SJSA1 (cell line): ENCODE measurements at places on chromosomes 1 and 21. TPM values are rescaled to one million over a fixed set of nuclear protein-coding genes. Genes with fewer than 3 reads are reported as not detected.

Gene RGS16
- total RNA-seq, result 5.0 and 5.7 TPM in 2 replicates

Gene RGS7
- total RNA-seq, result 0.37 TPM in 1 of 2 replicates, not detected in the other

Gene GBP6
- total RNA-seq, result not detected in 2 replicates

Gene CD58
- total RNA-seq, result 3.3 and 23.2 TPM in 2 replicates

Gene OR2M2
- total RNA-seq, result not detected in 2 replicates

Gene FAM151A
- not detected in 2 replicates for total RNA-seq

Gene MAP10
- total RNA-seq, result not detected in 2 replicates

DNA sequence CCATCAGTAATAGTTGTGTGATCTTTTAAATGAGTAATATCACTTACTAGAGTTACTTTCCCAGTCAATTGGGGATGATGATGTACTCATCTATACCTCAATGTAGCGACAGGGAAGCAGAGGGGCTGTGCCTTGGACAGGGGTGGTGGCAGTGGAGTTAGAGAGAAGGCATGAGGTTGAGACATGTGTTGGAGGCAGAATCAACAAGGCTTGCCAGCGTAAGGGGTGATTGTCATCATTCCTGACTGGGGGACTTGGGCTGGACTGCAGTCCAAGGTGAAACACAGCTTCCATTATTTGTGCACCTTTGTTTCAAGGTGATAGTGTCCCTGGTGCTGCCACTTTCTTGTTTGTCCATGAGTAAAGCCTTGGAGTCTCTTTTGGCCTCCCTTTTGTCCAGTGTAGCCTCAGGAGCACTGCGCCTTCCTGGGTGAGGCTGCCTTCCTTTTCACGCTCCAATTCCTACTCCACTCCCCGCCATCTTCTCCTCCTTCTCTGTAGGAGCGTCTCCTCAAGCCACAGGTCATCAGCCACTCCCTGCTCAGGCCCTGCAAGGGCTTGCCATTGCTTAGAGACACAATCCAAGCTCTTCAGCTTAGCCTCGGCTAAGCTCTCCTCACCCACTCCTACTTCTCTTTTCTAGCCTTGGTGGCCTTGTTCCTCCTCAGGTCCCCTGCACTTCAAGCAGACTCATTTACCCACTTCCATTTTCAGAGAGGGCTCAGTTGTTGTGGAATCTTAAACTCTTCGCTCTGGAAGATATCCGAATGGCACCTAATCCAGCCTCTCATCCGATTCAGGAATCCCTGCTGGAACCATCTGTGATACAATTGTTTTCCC lies 77.6 kb upstream of the CD34 start:
- DNase-seq, result no peak

DNA sequence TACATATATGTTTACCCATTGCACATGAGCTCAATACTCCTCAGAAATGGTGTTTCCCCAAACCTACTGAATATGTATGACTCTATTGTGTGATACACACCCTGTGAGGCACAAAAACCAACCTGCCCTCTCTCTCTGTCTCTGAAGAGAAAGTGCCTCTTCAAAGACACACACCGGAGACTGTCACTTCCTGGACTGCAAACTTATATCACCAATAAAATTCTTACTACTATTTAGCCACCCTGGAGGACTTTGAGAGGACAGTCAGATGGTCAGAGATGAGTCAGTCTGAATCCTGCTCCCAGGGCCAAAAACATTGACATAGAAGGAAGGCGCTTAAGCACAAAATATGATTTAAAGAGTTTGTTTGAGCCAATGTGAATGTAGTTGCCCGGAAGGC lies 110.4 kb downstream of the PPIAL4G start:
- DNase-seq, result peak; percentile 15

- peak; percentile 19 for DNase-seq
Observed at GRCh38 chr1:59005491-59006288, 221.8 kb upstream of the JUN start.

GRCh38 chr1:24525606-24526005 lies 23.0 kb downstream of the RCAN3 start:
- DNase-seq, result no peak

DNA sequence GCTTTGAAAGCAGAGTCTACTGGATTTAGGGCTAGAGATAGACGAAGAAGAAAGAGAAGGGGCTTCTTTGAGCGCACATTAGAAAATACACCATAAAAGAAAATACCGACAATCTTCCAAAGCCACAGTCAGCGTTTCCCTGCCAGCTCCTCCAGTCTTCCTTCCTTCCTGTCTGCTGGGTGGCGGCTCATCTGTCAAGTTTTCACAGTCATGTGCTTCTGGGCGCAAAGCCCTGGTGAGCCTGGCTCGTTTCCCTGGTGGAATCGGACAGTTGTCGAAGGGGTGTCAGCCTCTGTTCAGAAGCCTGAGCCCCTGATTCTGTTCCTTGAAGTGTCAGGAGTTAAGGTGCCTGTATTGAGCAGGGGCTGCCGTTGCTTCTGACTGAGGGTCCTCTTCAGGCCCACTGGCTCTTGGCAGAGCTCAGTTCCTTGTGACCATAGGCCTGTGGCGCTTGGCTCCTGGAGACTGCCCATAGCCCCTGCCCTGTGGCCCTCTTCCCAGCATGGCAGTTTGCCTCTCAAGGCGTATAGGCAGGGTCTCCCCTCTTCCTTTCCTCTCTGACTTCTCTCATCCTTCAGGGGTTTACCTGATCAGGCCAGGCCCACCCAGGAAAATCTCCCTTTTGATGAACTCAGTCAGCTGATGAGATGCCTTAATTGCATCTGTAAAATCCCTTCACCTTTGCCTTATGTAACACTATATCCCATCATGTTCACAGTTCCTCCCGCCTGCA lies 58.6 kb downstream of the ADARB1 start:
- no peak for DNase-seq

DNA sequence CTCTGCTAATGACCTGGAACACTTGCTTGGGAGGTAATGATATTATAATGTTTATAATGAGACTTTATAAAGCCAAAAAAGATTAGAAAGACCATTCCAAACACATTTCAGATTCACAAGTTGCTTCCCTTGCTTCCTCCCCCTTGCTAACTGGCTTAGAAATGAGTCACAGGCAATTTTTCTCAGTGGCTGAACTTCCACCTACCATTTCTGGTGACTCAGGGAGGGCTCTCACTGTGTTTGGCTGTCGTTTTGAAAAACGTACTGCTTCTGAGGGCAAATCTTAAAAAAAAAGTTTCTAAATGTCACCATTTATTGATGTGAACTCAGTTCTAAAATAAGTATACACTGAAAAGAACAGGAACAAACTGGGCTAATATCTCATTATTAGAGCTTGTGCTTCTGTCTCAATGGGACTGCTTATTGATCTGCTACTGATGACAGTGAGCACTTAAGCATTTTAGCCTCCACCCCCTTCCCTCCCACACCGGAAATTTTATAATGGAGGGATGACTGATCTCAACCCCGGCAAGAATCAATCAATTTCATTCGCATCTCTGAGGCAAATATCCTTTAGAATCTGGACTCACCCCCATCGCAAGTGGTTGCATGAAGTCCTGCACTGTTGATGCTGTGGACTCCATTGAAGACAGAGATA lies 278.3 kb downstream of the KCTD3 start:
- no peak for DNase-seq

DNA sequence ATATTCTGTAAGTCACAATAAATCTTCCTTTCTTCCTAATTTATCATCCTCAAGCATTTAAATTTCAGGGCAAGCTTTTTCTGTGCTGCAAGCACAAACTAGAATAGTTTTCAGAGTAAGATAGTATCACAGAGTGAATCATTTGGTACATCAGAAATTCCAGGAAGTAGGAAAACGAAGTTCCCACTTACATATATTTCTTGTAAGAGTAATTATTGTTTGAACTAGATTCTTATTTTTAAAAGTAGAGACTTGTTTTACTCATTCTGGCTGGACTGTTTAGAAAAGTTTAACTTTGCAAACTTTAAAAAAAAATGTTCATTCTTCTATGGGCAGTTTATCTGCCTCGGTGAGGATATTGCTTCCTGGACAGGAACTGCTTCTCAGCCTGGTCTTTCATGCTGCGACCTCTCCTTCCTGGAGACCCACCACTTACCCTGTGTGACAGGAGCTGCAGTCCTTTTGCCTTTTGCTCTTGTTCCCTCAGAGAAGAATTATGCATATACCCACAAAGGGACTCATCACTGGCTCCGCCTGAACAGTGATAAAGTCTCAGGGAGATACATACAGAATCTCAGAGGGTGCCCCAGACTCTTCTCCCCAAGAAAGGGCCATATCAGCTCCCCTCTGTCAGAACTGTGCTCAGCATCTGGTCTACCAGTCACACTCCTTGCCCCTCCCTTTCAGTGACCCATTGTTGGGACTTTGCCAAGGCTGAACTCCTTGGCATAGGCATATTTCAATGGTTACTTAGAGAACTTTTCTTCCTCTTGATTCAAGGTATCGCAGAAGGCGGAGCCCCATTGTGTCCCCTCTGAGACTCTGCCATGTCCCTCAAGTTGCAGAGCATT lies 102.7 kb upstream of the CD55 start:
- peak; percentile 14 for DNase-seq

DNA sequence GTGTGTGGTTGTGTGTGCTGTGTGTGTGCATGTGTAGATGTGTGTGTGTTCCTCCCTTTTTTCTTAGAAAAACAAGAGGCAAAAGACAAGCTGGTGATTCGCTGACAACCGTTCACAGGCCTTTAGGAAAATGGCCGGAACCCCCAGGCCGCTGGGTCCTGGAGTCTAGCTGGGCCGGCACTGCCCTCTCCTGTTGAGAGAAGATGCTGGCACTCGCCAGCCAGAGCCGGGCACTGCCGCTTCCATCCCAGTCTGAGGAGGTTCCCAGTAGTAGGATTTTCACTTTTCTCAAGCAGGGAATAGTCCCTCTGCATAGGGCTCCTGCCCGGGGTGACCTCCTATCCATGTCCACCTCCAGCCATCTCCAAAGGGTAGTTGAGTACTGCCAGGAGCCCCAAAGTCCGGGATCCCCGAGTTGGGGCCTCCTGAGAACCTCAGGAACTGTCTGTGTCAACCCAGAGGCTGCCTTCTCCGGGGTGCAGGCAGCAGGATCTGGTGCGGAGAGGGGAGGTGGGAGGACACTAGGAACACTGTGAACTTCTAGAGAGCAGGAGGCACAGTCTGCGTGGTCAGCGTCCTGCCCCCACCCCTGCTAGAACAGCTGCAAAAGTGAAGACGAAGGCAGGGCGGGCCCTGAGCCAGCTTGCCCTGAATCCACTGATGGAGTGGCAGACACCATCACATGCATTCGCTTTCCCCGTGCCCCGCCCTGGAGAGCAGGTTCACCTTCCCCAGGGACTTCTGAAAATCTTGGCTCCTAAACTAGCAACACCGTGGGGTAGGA lies 44.1 kb upstream of the ARHGEF16 start:
- DNase-seq, result peak; percentile 27

- no peak for DNase-seq
Observed at GRCh38 chr1:230863449-230863848, 4.9 kb downstream of the C1orf198 start.

- no peak for DNase-seq
Observed at GRCh38 chr1:163273766-163274441, 47.9 kb upstream of the NUF2 start.

DNA sequence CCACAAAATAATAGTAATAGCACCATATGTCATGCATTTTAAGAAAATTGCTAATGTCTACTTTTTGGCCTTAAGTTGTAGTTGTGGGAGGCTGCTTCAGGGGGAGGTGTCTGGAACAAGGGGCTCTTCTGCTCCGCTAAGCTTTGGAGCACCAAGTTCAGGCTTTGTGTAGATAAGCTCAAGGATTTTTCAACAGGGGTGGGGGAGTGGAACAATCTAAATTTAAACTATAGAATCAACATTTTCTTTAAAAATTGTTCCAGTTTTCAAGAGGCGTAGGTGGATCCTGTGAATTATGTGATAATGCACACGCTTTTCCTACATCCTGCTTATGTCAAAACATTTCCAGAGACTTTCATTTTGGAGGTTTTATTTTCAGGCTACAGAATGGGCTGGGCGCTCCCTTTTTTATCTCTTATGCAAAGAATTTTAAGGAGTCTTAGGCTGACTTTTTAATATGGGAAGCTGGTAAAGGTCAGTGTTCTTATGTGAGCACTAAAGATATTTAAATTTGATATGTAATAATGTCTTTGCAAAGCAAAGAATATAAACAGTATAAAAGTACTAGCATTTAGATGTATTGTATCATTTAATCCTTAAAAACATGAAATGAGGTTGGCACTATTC lies 9.9 kb downstream of the ATP1A1 start:
- no peak for DNase-seq

DNA sequence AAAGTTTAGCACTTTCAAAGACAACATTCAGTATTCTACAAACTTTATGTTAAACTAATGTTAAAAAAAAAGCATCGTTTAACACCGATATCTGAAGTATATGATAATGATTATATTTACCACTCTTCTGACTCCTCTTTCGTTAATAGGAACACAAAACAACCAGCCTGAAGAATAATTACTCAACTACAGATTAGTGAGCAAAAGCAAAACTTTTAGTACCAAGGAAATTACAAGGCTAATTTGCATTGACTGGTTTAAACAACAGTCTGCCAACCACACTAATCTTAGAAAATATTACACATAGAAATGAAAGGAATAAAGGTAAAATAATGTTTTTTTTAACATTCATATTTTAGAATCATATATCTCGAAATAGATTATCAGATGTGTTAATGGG lies 500.7 kb downstream of the LMO4 start:
- DNase-seq, result no peak

GRCh38 chr1:228047183-228047466 lies 35.4 kb upstream of the ARF1 start:
- DNase-seq, result no peak

DNA sequence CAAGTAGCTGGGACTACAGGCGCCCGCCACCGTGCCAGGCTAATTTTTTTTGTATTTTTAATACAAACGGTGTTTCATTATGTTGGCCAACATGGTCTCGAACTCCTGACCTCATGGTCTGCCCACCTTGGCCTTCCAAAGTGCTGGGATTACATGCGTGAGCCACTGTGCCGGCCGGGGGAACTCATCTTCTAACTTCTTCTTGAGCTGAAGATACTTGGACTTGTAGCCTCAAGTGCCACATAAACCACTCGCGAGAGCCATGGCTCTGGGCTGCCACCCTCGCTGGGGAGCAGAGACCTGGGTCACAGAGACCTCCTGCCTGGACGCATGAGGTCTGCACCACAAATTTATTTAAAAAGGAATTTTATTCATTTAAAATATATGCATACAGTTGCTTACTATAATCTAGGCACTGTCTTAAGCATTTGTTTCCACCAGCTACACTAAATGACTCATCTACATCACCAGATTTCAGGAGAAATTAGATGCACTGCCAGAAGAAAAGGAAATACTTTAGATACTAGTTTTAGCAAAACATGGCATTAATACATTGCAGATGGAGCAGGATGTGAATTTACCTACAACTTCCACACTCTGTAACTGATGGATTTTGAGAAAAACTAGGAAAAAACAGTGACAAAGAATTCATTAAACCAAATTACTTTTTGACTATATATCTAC lies 29.9 kb upstream of the PUM1 start:
- DNase-seq, result no peak

DNA sequence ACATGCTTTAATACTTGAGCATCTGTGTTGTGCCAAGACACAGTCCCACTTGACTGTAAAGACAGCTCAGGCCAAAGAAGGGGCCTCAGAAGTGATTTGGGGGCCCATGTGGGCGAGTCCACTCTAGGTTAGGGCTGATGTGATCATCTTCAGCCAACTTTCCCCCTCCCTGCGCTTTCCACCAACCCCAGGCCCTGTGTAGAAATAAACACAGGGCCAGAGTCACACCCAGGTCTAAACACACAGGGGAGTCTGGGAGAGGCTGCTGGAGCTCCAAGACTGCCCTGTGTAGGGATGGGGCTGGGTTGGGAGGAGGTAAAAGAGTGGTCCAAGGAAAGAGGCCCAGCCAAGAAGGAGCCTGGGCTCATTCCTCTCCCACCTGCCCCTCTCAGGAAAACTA lies 2.5 kb upstream of the WNT2B start:
- no peak for DNase-seq

GRCh38 chr1:152811050-152811449 lies 721 bp upstream of the LCE1B start:
- DNase-seq, result no peak
